ENCODE measurements at places on chromosomes 12 and 14.

GRCh38 chr14:79136071-79137044, 966.2 kb downstream of the NRXN3 start:
- no peak for DNase-seq

DNA sequence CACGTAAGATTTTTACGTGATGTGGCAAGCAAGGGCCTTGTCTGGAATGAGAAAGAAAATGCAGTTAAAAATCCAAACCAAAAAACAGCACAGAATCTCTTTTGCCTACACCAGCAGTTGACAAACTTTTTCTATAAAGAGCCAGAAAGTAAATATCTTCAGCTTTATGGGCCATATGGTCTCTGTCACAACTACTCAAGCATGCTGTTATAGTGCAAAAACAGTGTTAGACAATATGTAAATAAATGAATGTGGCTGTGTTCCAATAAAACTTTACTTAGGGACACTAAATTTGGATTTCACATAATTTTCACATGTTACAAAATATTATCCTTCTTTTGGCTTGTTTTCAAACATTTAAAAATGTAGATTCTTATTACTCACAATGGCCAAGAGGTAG, 6.2 kb upstream of the ELK3 start:
- no peak for DNase-seq

DNA sequence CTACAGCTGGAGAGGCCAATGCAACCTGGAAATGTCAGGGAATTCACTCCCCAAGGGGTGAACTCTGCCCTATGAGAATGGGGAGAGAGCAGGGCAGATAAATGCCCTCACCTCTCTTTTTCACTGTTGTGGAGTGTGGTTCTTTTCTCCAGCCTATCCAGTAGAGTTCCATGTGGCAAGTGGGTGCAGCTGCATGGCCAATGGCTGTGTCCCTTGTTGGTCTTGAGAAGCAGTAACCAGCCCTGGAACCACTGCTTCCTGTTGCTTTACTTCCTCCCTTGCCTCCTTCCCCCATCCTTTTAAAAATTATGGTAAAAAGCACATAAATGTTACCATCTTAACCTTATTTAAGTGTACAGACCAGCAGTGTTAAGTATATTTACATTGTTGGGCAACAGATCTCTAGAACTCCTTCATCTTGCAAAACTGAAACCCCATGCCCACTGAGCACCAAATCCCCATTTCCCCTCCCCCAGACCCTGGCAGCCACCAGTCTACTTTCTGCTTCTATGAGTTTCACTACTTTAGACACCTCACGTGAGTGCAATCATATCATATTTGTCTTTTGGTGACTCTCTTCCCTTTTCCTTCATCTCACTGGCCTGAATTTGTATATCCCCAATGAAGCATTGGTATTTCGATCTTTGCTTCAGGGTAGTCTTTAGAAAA, 77.0 kb upstream of the GRIP1 start:
- no peak for DNase-seq

DNA sequence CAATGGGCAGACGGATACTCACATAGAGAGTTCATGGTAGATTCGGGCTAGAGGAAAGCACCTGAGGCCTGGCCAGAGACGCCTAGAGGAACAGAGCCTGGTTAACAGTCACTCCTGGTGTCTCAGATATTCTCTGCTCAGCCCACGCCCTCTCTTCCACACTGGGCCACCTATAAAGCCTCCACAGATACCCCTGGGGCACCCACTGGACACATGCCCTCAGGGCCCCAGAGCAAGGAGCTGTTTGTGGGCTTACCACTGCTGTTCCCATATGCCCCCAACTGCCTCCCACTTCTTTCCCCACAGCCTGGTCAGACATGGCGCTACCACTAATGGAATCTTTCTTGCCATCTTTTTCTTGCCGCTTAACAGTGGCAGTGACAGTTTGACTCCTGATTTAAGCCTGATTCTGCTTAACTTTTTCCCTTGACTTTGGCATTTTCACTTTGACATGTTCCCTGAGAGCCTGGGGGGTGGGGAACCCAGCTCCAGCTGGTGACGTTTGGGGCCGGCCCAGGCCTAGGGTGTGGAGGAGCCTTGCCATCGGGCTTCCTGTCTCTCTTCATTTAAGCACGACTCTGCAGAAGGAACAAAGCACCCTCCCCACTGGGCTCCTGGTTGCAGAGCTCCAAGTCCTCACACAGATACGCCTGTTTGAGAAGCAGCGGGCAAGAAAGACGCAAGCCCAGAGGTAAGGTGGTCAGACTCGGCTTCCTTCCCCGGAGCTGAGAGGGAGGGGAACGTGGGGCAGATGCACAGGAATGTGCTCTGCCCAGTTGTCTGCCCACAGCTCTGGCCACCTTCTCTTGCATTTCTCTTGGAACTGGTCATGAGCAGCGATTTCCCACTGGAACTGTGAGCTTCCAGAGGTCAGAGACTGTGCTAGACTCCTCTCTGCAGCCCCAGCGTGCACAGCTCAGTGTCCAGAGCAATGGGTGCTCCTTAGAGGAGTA, at the start of gene CD4:
CD4 (plus strand) TSS at position 557 of the 953 bp plus-strand sequence. CDS start 10,611 bp downstream, outside the sequence.
- DNase-seq, result peak; percentile 89

GRCh38 chr14:20262642-20263128, 23.6 kb downstream of the OR11H4 start:
- DNase-seq, result no peak

DNA sequence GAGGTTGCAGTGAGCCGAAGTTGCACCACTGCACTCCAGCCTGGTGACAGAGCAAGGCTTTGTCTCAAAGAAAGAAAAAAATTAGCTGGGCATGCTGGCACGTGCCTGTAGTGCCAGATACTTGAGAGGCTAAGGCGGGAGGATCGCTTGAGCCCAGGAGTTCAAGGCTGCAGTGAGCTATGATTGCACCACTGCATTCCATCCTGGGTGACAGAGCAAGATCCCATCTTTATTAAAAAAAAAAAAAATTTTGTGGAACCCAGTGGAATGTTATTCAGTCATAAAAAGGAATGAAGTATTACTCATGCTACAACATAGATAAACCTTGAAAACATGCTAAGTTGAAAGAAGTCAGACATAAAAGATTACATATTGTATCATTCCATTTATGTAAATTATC, 8.3 kb upstream of the ERBB3 start:
- no peak for DNase-seq

GRCh38 chr12:12214635-12215131, 52.2 kb downstream of the LRP6 start:
- no peak for DNase-seq

GRCh38 chr12:23099604-23100003, 474.6 kb downstream of the ETNK1 start:
- no peak for DNase-seq

DNA sequence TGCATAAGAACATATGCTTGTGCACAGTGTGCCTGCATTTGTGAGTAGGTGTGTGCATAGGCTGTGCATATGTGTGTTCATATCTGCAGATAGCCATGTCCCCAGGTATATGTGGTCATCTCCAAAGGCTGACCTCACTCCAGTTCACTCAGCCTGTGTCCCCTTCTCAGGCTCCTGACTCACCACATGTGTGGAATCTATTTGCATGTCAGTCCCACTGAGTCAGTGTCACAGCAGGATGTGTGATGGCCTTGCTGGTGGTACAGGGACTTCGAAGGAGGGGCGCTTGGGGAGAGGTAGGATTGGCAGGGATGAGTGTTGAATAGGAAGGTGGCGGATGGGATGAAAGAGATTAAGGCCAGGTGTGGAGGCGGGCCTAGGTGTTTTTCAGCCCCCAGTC, 35.5 kb downstream of the KRT80 start:
- no peak for DNase-seq

DNA sequence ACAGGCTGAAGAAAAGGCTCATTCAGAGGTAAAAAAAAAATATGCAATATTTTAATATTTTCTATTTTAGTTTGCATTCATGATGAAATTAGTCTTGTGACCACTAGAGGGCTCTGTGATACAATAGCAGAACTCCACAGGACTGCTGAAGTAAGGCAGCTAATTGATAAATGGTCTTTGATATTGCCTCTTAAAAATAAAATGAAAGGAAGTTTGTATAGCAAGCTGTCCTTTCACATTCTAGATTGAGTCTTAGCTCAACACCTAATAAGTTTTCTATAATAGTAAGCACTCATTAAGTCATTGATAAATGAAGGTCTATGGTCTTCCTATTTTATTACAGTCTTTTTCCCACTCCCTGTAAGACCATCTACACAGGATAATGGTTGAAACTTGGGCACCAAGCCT, 315.7 kb downstream of the NAV3 start:
- no peak for DNase-seq

DNA sequence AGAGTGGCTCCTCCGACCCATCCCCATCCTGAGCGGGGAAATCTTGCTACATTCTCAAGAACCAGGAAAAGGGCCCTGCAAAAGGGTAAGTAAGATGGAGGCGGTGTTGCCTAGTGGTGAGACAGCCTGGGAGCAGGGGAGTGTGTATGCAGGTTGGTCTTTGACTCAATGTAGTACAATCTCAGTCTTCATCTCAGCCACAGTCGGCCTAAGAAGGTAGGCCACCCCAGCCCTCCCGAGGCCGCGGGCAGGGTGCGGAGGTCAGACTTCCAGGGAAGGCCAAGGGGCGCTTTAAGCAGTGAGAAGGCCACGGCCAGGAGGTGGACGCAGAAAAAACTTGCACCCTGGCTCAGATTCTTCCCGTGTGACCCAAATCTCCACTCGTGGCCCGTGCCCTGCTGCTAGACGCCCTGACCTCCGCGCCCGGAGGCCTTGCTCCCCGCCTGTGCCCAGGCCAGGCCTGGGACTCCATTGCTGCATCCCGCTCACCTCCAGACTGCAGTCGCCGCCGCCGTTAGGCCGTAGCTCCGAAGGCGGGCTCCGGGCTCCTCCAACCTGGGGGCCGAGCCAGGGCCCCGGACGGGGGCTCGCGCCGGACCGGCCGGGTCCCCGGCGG, 435 bp downstream of the FOXM1 start:
- DNase-seq, result peak; percentile 35

DNA sequence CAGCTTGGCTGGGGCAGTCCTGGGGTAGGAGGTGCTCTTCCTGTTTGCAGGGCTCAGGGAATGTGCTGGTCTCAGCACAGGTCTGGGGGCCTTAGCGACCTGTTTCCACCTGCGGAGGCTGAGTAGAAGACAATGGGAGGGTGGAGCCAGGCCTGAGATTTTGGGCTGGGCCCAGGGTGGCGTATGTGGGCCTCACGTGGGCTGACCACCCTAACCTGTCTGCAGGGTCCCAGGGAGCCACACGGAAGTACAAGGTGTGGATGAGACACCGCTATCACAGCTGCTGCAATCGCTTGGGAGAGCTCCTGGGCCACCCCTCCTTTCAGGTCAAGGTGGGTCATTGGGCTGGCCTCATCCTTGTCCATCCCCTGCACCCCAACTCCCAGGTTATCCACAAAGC, 1.1 kb downstream of the NOC4L start:
- DNase-seq, result no peak

GRCh38 chr14:90981636-90982035, 78.8 kb downstream of the RPS6KA5 start:
- DNase-seq, result no peak

DNA sequence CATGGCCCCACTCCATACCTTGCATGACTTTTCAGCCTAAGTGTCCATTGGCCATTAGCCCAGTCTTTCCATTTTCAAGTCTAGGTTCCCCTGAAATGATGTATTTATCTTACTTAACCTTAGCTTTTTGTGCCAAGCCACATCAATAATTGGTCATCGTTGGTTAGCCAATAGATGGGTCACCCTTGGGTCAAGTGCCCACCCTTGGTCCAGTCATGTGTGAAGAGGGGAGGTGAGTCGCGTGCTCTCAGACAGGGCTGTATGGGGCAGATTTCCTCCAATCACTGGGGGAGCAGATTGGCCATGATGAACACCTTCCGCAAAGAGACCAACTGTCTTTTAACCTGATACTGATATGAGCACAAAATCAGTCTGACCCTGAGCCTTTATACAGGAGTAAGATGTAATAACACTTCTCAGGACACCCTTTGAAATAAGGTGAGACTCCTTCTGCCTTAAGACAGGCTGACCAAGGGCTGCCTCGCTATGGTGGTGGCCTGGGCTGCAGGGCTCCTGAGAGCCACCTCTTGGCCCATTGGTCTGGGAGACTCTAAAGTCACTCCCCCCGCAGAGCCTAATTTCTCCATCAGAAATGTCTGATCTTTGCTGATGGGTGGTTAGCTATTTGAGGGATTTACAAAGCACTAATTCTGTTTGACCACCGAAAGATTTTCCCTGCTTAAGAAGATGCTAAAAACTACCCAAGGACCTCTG, 143.2 kb downstream of the ZFP36L1 start:
- DNase-seq, result no peak

- no peak for DNase-seq
These were observed 73.8 kb upstream of the FZD10 start for GRCh38 chr12:130088504-130088903.

GRCh38 chr12:85466890-85467289, 186.9 kb downstream of the ALX1 start:
- DNase-seq, result no peak

- DNase-seq, result no peak
These were observed 35.9 kb upstream of the TMTC2 start for GRCh38 chr12:82650627-82651337.

GRCh38 chr14:97107760-97108159, 310.6 kb downstream of the VRK1 start:
- DNase-seq, result no peak

DNA sequence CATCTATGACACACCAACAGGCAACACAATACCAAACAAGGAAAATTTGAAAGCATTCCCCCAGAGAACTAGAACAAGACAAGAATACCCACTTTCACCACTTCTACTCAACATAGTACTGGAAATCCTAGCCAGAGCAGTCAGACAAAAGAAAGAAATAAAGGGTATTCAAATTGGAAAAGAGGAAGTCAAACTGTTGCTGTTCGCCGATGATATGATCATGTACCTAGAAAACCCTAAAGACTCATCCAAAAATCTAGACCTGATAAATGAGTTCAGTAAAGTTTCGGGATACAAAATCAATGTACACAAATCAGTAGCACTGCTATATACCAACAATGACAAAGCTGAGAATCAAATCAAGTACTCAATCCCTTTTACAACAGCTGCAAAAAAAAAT, 8.1 kb upstream of the ATL1 start:
- DNase-seq, result no peak

- DNase-seq, result no peak
These were observed 383.1 kb downstream of the TMEM132D start for GRCh38 chr12:129520739-129521138.

GRCh38 chr12:79227091-79227490, 362.5 kb downstream of the SYT1 start:
- DNase-seq, result no peak

GRCh38 chr12:31737763-31738162, 8.9 kb upstream of the AMN1 start:
- DNase-seq, result peak; percentile 45

Data from stimulated activated CD4-positive, alpha-beta T cell treated with anti-CD3 and anti-CD28 coated beads, Interleukin-1b, Interleukin-23, amount 100 ng/mL, for 48 hours (primary cell).